ENCODE measurements at places on chromosomes 12 and 14.

DNA sequence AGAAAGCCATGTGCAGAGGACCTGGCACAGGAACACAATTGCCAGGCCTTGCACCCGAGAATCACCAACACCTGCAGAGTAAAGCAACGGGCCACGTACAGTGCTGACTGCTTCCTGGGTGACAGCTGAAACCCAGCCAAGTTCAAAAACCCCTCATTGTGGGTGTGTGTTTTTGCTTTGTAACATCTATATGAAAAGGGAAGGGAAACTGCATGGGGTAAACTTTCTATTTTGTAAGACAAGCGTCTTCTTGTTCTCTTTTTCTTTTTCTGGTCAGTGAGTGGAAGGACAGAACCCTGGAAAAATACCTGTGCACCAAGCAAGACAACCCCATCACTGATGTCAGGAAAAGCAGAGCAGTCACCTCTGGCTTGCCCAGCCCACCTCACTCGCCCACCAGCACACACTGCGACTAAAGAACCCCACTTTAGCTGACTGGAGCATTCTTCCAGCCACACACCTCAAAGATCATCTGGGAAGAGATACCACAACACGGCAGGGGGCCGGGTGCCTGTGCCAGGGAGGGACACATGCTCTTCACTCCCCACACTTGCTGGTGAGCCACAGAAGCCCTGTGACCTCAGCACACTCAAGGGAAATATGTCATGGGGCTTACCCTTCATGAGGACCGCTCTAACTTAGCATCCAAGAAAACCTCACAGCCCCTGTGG, 172.3 kb downstream of the NDUFA12 start:
- no peak for DNase-seq

DNA sequence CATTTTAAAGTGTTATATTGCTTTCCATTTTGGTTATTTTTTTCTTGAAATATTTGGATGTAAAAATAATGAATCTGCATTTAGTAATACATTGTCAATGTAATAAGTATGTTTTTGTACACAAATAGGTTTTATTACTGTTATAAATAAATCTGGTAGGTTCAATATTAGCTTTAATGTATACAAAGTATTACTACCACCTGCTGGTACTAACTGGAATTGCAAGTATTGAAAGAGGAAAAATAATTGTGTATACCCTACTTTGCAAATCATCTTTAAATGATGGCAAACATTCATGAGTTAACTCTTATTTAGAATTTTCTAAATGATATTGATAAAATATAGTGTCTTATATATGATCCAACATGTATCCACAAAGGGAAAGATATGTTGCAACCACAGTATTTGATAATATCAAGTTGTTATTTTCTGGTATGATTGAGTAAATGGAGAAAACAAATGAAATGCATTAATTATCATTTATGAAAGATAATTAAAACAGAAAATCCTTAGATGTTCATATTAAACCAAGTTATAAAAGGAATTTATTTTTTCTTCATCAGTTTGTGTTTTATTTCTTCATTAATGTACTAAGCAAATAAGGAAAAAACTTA, 3.2 kb downstream of the OR4K2 start:
- peak; percentile 85 for DNase-seq

DNA sequence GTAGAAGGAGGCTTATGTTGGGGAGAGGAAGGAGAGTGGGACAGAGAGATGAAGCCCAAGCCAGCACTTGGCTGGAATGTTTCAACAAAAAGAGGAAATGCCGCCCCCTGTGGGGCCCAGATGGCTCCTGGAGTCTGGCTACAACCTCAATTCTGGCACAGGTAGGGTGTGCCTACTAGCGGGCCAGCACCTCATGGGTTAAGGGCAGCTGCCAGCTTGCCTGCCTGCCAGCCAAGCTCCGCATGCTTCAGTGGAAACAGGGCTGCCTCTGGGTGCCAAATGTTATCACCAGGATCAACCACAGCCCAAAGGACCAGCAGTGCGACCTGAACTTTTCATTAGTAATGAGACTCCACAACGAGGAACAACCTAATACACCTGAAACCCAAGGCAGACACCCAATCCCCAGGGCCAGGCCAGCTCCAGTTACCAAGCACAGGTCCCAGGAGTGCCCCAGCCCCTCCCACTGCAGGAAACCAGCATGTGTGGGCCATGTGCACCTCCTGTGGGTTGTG, 11.3 kb downstream of the RAB15 start:
- no peak for DNase-seq

- no peak for DNase-seq
Observed at GRCh38 chr12:76152181-76152807, 67.8 kb upstream of the NAP1L1 start.

DNA sequence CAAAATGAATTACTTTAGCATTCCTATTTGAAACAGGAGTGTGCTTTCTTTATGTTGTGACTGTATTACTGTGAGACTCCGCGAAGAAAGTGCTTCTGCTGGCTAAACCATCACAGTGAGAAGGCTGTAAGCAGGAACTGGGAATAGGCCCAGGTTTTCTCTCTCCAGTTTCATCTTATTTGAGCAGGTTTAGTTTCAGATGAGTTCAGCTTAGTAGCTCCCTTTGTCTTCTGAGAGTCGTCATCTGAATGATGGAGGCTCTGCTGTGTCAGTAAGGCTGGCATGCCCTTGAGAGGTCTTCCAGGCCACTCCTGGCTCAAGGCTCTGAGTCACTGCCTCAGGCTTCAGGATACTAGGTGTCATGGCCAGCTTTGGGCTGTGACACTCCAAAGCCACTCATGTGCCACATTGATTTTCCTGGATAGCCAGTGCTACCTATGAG, 205.6 kb upstream of the RGS6 start:
- no peak for DNase-seq

GRCh38 chr14:74616996-74617700, 5.1 kb upstream of the LTBP2 start:
- DNase-seq, result no peak

DNA sequence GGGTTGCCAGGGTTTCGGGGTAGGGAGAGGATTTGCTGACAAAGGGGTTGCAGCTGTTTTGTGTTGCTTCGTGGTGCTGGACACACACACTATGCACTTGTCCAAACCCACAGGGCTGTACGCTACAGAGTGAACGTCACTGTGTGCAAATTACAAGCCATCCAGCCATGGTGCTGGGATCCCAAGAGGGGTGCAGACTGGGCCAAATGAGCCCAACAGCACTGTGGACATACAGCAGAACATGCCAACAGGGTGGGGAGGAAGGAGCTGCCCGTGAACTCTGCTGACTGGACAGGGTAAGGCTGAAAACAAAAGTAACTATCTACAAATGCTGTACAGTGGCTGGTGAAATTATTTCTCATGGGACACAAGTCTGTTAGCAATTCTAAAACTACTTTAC, 25.2 kb downstream of the POLE start:
- DNase-seq, result no peak

- DNase-seq, result no peak
Observed at GRCh38 chr14:91985521-91986255, 38.2 kb upstream of the FBLN5 start.

DNA sequence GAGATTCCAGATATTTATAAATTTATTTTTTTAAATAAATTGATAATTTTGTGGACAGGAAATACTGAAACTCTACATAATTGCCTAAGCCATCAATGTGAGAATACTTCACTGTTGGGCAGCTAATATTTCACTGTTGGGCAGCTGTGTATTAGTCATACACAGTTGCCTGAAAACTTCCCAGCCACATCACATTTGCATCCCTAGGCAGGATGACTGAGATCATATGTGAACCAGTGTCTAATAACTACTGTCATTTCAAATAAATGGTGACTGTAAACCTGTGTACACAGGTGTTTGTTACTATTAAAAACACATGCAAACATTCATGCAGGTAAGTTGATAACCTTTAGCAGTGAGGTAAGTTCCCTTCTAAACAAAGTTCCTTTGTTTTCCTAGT, 43.9 kb downstream of the TMTC3 start:
- DNase-seq, result no peak

All from trophoblast cell (in vitro differentiated cells and primary cell).